ENCODE measurements at places on chromosomes 2 and 18. TPM values are rescaled to one million over a fixed set of nuclear protein-coding genes. Genes with fewer than 3 reads are reported as not detected.

GRCh38 chr2:42385225-42385624, 24.2 kb upstream of the COX7A2L start:
- no peaks in the 10 kb centered on the region for H3K27me3 ChIP-seq
- H3K4me3 ChIP-seq = no peak overlapping the region
- H3K4me1 ChIP-seq = no peaks in the 10 kb centered on the region
- DNase-seq = no peak

UGT1A9 gene
- polyA plus RNA-seq = 414 TPM

FAM110C gene
- polyA plus RNA-seq = 8.3 TPM

MGAT4A gene
- polyA plus RNA-seq = 23.5 TPM

INPP4A gene
- 4.1 TPM for polyA plus RNA-seq

GRCh38 chr18:11392292-11392691, 217.1 kb upstream of the SLC35G4 start:
- no peak overlapping the region for H3K27ac ChIP-seq
- H3K4me1 ChIP-seq = no peaks in the 10 kb centered on the region
- H3K4me3 ChIP-seq = peak overlapping the region; percentile 48
- no peak for DNase-seq
- no peaks in the 10 kb centered on the region for H3K27me3 ChIP-seq
- H3K36me3 ChIP-seq = no peaks in the 10 kb centered on the region

VWA3B gene
- polyA plus RNA-seq = not detected

- H3K4me3 ChIP-seq = no peak overlapping the region
- no peak overlapping the region for H3K27ac ChIP-seq
- H3K36me3 ChIP-seq = no peaks in the 10 kb centered on the region
- no peaks in the 10 kb centered on the region for H3K4me1 ChIP-seq
- DNase-seq = no peak
- H3K27me3 ChIP-seq = no peaks in the 10 kb centered on the region
Observed at GRCh38 chr2:231390667-231391066, 4.8 kb upstream of the B3GNT7 start.

GRCh38 chr2:199569336-199569735, 111.6 kb upstream of the SATB2 start:
- H3K36me3 ChIP-seq = no peaks in the 10 kb centered on the region
- no peaks in the 10 kb centered on the region for H3K27me3 ChIP-seq
- no peak overlapping the region for H3K27ac ChIP-seq
- H3K4me1 ChIP-seq = no peaks in the 10 kb centered on the region

GRCh38 chr2:175450029-175450760, 268.7 kb upstream of the ATP5MC3 start:
- H3K27ac ChIP-seq = no peak overlapping the region
- no peak overlapping the region for H3K4me3 ChIP-seq
- H3K36me3 ChIP-seq = no peaks in the 10 kb centered on the region
- H3K4me1 ChIP-seq = no peaks in the 10 kb centered on the region
- H3K27me3 ChIP-seq = no peaks in the 10 kb centered on the region

STK36 gene
- polyA plus RNA-seq = 18.5 TPM

DNA sequence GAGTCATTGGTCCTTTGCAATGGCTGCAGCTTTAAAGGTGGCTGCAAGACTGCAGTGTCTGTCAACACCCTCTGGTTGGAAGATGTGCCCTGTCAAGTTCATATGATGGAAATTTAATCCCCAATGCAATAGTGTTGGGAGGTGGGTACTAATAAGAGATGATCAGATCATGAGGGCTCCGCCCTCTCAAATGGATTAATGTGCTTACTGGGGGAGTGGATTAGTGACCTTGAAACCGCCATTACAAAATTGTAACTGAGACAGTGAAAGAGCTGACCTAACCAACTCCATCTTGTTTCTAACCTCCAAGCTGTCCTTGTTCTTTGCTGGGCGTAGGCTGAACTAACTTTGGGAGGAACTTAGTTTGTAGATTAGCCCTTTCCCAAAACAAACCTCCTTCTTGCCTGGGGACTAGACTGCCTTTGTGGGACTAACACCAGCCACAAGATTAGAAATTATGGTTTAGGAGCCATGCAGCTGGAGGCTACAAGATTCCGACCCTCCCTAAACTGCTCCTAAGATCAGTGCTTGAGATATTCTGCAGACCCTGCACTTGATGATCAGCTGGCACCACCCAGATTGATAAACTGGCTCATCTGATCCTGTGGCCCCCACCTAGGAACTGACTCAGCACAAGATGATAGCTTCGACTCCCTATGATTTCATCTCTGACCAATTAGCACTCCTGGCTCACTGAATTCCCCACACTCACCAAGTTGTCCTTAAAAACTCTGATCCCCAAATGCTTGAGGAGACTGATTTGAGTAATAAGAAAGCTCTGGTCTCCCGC, 13.7 kb downstream of the MYCN start:
- no peaks in the 10 kb centered on the region for H3K36me3 ChIP-seq
- no peak for DNase-seq
- H3K4me3 ChIP-seq = no peak overlapping the region
- H3K27ac ChIP-seq = no peak overlapping the region

DNA sequence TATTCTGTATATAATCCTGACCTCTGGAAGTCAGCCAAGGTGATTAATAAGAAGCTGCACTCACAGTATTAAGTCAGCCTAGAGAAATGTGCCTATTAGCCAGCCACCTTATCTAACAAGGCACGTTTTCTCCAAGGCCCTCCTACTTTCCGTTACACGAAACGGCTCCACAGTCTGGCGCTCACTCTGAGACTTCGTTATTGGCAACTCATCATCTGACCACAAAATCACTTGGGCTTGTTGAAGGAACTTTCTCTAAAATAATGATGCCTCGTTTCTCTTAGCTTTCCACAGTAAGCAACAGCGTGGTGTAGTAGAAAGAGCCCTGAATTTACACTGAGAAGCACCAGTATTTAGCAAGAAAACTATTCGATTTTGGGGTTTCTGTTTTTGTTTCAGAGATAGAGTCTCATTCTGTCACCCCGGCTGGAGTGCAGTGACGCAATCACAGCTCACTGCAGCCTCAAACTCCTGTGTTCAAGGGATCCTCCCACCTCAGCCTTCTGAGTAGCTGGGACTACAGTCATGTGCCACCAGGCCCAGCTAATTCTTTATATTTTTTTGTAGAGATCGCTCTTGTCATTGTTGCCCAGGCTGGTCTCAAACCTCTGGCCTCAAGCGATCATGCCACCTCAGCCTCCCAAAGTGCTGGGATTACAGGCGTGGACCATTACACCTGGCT, 53.6 kb upstream of the SLC14A1 start:
- no peaks in the 10 kb centered on the region for H3K36me3 ChIP-seq
- no peaks in the 10 kb centered on the region for H3K27me3 ChIP-seq
- H3K27ac ChIP-seq = no peak overlapping the region
- no peak for DNase-seq

DNA sequence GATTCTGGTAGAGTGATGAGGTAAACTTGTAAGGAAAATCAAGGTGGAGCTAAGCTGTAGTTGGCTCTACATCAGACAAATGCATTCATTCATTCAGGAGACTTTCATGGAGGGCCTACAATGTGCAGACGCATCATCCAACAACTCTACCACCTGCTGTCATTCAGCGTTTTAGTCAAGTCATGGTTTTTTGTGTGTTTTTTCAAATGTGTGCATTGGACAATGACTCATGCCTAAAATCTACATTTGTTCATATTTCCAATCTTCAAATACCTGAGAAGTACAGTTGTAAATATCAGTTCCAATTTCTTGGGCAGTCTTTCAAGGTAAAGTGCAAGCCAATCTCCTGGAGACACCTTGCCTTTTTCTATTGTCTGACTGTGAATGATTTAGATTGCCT, 108.0 kb upstream of the LGALSL start:
- no peak overlapping the region for H3K4me3 ChIP-seq
- H3K4me1 ChIP-seq = no peaks in the 10 kb centered on the region
- H3K36me3 ChIP-seq = no peaks in the 10 kb centered on the region
- H3K27ac ChIP-seq = no peak overlapping the region

DNA sequence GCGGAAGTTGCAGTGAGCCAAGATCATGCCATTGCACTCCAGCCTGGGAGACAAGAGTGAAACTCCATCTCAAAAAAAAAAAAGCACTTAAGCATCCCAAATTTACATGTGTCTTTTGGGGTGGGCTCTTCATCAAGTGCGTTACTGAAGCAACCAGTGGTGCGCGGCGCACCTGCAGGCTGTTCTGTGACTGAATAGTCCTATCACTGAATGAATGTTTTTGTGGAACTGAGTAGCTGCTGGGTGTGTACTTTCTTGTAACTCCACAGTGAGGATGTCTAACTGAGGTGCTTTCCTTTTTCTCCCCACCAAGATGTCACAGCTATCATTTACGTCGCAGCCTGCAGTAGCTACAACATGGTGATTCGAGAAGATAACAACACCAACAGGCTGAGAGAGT, 17.0 kb downstream of the CHMP1B start:
- no peak for DNase-seq
- no peak overlapping the region for H3K27ac ChIP-seq
- H3K27me3 ChIP-seq = no peaks in the 10 kb centered on the region
- H3K36me3 ChIP-seq = no peaks in the 10 kb centered on the region
- no peaks in the 10 kb centered on the region for H3K4me1 ChIP-seq

DNA sequence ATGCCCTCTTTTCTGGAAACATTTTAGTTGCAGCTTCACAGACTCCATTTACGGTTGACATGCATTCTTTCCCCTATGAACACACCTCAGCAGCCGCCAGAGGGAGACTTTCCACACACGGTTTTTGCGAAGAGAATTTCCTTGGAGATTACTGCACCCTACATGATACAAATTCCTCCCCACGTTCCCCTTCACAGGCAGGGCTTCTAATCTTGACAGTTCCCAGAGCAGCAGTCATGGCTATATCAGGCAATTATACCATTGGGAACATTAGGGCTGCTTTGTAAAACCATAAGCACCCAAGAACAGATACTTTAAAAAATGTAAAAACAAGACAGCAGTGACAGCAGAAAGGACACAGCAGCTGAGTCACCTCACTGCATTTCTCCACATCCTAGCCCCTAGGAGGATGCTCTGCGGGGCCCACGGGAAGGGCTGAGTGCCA, 253.8 kb downstream of the TGIF1 start:
- H3K4me1 ChIP-seq = peaks cover 3% of the 10 kb centered on the region
- H3K27ac ChIP-seq = no peak overlapping the region
- no peak overlapping the region for H3K4me3 ChIP-seq
- H3K36me3 ChIP-seq = no peaks in the 10 kb centered on the region
- no peaks in the 10 kb centered on the region for H3K27me3 ChIP-seq

- no peaks in the 10 kb centered on the region for H3K27me3 ChIP-seq
- H3K27ac ChIP-seq = no peak overlapping the region
- H3K4me3 ChIP-seq = no peak overlapping the region
- H3K4me1 ChIP-seq = no peaks in the 10 kb centered on the region
- peak; percentile 64 for DNase-seq
Observed at GRCh38 chr2:36618381-36618780, 20.4 kb upstream of the FEZ2 start.

DSC2 gene
- polyA plus RNA-seq = 4.1 TPM

SCYGR6 gene
- not detected for polyA plus RNA-seq

DNA sequence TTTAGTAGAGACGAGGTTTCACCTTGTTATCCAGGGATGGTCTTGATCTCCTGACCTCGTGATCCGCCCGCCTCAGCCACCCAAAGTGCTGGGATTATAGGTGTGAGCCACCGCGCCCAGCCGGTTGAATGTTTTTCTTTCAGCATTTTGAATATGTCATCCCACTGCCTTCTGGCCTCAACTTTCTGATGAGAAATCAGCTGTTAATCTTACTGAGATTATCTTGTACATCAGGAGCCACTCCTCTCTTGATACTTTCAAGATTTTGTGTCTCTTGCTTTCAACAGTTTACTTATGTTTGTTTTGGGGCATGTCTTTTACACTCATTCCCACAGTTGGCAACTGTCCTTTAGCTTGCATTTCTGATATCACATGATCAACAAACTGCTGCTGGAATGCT, 46.3 kb downstream of the CCDC150 start:
- DNase-seq = no peak
- no peaks in the 10 kb centered on the region for H3K27me3 ChIP-seq
- no peaks in the 10 kb centered on the region for H3K4me1 ChIP-seq
- no peak overlapping the region for H3K27ac ChIP-seq

APOB gene
- 0.11 TPM for polyA plus RNA-seq

EFR3B gene
- 0.39 TPM for polyA plus RNA-seq

- no peak overlapping the region for H3K4me3 ChIP-seq
- H3K4me1 ChIP-seq = no peaks in the 10 kb centered on the region
- DNase-seq = no peak
- no peaks in the 10 kb centered on the region for H3K27me3 ChIP-seq
- H3K27ac ChIP-seq = no peak overlapping the region
- H3K36me3 ChIP-seq = peaks cover 13% of the 10 kb centered on the region
Observed at GRCh38 chr2:27027211-27027651, 5.5 kb upstream of the TMEM214 start.

CRACDL gene
- polyA plus RNA-seq = 4.3 TPM

DNA sequence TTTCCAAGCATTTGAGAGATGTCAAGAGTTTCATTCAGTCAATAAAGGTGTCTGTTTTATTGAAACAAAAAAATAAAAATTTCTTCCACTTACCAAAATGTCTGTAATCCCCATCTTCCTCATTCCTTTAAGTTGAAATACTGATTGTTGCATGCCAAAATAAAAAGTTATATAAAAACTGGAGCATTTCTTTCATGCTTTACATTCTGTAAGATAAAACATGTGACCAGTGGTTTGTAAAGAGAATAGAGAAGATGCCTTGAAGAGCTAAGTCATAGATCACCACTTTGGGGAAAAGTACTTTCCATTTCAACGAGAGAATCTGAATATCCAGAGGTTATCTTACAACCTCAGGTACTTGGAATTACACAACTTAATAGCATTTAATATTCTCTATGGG, 35.9 kb upstream of the MYO1B start:
- no peak overlapping the region for H3K27ac ChIP-seq
- no peaks in the 10 kb centered on the region for H3K36me3 ChIP-seq
- DNase-seq = no peak
- no peak overlapping the region for H3K4me3 ChIP-seq

DNA sequence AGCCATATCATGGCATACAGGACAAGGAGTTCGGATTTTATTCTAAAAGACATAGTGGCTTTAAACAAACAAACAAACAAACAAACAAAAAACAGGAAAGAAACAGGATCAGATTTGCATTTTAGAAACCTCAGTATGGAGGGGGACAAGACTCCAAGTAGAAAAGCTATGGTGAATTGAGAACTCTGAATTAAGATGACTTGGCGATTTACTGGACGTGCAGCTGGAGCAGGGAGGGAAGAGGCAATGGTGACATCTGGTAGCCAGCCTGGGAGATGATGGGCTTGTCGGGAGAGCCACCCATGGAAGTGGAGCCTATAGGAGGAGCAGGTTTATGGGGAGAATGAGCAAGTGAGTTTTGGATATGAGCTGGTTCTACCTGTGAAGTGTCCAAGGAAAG, 13.2 kb downstream of the CPLX4 start:
- H3K4me1 ChIP-seq = peaks cover 2% of the 10 kb centered on the region
- H3K36me3 ChIP-seq = no peaks in the 10 kb centered on the region
- no peak for DNase-seq
- no peak overlapping the region for H3K4me3 ChIP-seq
- H3K27ac ChIP-seq = no peak overlapping the region
- no peaks in the 10 kb centered on the region for H3K27me3 ChIP-seq

- DNase-seq = no peak
- H3K4me1 ChIP-seq = no peaks in the 10 kb centered on the region
- H3K36me3 ChIP-seq = no peaks in the 10 kb centered on the region
- H3K27me3 ChIP-seq = no peaks in the 10 kb centered on the region
- H3K4me3 ChIP-seq = no peak overlapping the region
Observed at GRCh38 chr2:106869512-106870275, 16.3 kb downstream of the ST6GAL2 start.

MC2R gene
- not detected for polyA plus RNA-seq
